Ascending aorta (tissue), 2 donors: ENCODE measurements at places on chromosomes 5 and 9. TPM values are rescaled to one million over a fixed set of nuclear protein-coding genes. Genes with fewer than 3 reads are reported as not detected.
A peak's percentile ranks its signal among the peaks of the same experiment; 100 is the strongest.

HAVCR1 gene
- total RNA-seq: not detected

DNA sequence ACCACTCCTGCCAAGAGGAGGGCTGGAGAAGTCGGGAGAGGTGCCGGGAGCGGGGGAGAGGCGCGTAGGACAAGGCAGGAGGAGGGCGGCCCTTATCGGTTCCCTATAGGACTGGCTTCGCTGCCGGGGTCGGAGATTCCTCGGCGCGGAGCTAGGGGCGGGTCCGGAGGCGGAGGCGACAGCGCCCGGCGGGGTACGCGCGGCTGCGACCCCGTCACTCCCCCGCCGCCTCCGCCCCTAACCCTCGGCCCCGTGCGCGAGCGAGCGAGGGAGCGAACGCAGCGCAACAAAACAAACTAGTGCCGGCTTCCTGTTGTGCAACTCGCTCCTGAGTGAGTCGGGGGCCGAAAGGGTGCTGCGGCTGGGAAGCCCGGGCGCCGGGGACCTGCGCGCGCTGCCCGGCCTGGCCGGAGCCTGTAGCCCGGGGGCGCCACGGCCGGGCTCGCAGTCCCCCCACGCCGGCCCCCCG lies 2.0 kb downstream of the GLIS3 start:
- no peaks in the 10 kb centered on the region for H3K27me3 ChIP-seq
- H3K27ac ChIP-seq: peak overlapping the region; percentile 99
- H3K4me1 ChIP-seq: peaks cover 24% of the 10 kb centered on the region
- peak overlapping the region; percentile 68 for H3K4me3 ChIP-seq
- no peaks in the 10 kb centered on the region for H3K36me3 ChIP-seq

DNA sequence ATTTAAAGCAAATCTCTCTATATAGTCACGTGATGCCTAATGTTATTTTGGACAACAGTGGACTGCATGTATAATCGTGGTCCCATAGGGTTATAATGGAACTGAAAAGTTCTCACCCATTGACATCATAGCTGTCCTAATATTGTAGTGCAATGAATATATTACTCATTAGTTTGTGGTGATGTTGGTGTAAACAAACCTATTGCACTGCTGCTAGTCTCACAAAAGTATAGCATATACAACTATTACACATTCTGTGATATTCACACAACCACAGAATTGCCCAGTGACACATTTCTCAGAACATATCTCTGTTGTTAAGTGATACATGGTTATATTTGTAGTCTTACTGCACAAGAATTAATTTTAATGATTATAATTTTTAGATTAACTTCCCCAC lies 37.7 kb downstream of the IPO11 start:
- no peak for DNase-seq
- H3K4me1 ChIP-seq: no peaks in the 10 kb centered on the region
- H3K27me3 ChIP-seq: no peaks in the 10 kb centered on the region
- H3K36me3 ChIP-seq: peaks cover 18% of the 10 kb centered on the region
- no peak overlapping the region for H3K27ac ChIP-seq

- DNase-seq: no peak
- no peak overlapping the region for H3K4me3 ChIP-seq
- no peaks in the 10 kb centered on the region for H3K27me3 ChIP-seq
- no peaks in the 10 kb centered on the region for H3K36me3 ChIP-seq
- H3K27ac ChIP-seq: no peak overlapping the region
- no peaks in the 10 kb centered on the region for H3K4me1 ChIP-seq
Measured at GRCh38 chr9:124733964-124734740, 37.0 kb downstream of the NR6A1 start.

GRCh38 chr9:35616681-35617459 lies 1.3 kb downstream of the CD72 start:
- H3K4me1 ChIP-seq: no peaks in the 10 kb centered on the region
- no peaks in the 10 kb centered on the region for H3K36me3 ChIP-seq
- H3K27me3 ChIP-seq: no peaks in the 10 kb centered on the region
- H3K27ac ChIP-seq: no peak overlapping the region
- H3K4me3 ChIP-seq: peak overlapping the region; percentile 43

ELOVL7 gene
- total RNA-seq: 41.8 TPM

PROB1 gene
- total RNA-seq: 4.3 TPM

DNA sequence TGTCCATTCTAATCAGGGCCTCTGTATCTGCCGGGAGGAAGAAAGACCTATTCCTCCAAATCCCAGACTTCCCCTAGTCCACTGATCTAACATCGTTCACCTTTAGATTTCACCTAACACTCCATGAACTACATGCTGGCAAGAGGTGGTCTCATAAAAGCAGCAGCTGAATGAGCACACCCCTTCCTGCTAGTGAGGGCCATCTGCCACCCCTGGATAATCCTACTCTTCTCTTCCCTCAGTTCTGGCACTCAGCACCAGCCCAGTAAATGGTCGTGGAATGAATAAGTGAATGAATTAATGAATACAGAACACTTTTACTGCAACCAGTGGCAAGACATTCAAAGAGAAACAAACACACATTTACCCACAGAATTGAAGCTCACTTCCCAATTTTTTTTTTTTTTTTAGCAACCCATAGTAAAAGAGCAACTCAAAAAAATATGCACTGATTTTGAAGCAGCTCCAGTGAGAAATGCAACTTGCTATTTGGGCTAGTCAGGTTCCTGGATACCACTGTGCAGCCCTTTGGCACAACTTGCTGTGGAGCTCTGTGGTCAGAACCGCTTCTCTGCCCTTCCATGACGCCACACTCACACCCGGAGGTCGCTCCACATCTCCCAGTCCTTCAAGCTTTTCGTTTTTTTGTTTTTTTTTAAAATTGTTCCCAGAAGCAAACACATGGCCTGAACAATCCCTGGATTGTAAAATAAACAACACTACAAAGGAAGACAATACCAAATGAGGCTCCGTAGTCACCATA lies 6.2 kb downstream of the RNF183 start:
- no peaks in the 10 kb centered on the region for H3K27me3 ChIP-seq
- no peak for DNase-seq
- no peak overlapping the region for H3K4me3 ChIP-seq
- peaks cover 12% of the 10 kb centered on the region for H3K36me3 ChIP-seq
- H3K27ac ChIP-seq: no peak overlapping the region
- no peaks in the 10 kb centered on the region for H3K4me1 ChIP-seq

FCN1 gene
- total RNA-seq: not detected

DNA sequence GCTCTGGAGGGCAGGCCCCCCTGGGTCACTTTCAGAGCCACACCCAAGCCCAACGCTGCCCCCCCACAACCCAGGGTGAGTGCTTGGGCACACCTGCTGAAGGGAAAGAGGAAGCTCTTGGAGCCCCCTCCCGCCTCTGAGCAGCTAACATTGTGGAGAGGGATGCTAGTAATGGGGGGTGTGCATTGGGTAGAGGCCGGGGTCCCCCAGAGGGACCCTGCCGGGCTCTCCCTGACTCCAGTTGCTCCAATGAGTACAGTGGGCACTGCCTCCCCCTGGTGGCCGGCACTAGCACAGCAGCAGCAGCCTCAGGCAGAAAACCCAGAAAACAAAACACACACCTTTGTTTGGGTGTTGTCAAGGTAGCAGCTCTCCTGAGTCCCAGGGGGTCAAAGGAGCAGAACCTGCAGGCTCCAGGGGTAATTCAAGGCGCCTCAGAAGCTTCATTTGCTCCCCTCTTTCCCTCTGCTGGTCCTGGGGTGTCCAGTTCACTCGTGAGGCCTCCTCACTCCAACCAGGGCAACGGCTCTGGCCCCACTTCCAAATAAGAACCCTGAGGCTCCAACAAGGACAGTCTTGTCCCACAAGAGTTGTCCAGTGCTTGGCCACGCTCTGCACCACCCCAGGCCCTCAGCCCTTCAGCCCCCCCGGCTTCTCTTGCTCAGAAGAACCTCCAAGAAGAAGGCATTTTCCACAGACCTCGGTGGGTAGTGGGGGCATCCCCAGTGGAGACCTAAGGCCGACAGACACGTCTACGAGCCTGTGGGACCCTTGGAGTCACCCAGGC lies 16.1 kb downstream of the GBGT1 start:
- H3K27me3 ChIP-seq: no peaks in the 10 kb centered on the region
- peaks cover 10% of the 10 kb centered on the region for H3K4me1 ChIP-seq
- peak; percentile 85 for DNase-seq
- peak overlapping the region; percentile 78 for H3K27ac ChIP-seq
- no peaks in the 10 kb centered on the region for H3K36me3 ChIP-seq

DNA sequence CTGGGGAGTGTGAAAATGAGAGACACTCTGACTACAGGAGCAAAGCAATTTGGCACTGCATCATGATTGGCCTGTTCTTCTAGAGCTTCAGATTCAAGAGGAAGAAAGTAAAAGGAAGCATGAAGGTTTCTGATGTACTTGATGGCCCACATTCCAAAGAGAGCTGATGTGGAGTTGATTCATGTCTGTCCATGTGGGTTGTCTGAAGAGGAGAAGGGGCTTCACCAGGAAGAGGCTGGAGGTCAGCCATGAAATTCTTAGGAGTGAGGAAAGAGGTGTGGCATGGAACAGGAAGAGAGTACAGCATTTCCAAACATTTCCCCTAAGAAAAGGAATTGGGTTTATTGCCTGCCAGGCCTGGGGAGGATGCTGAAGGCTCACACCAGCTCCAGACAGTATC lies 70.7 kb downstream of the PTCD2 start:
- H3K27ac ChIP-seq: no peak overlapping the region
- no peak for DNase-seq

SPOCK1 gene
- total RNA-seq: 81.2 TPM

GRCh38 chr5:81371354-81371876 lies 22.5 kb downstream of the ACOT12 start:
- no peaks in the 10 kb centered on the region for H3K36me3 ChIP-seq
- no peak for DNase-seq
- no peaks in the 10 kb centered on the region for H3K4me1 ChIP-seq
- H3K4me3 ChIP-seq: no peak overlapping the region

GRCh38 chr9:137666955-137667670 lies 48.3 kb downstream of the EHMT1 start:
- H3K36me3 ChIP-seq: no peaks in the 10 kb centered on the region
- no peaks in the 10 kb centered on the region for H3K27me3 ChIP-seq
- H3K27ac ChIP-seq: no peak overlapping the region
- DNase-seq: no peak
- peaks cover 5% of the 10 kb centered on the region for H3K4me1 ChIP-seq
- H3K4me3 ChIP-seq: no peak overlapping the region

GPR151 gene
- total RNA-seq: not detected

DNA sequence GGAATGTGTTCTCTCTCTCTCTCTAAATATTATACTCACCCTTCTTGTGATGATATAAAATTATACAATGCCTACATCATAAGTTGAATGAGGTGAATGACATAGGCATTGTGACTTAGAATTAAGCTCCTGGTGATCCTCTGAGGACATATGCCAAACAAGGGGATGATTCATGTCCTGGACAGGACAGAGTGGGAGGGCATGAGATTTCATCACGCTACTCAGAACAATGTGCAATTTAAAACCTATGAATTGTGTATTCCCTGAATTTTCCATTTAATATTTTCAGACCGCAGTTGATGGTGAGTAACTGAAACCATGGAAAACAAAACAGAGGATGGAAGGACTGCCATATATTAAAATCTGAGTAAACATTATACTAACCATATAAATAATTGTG lies 782.2 kb upstream of the NUDT12 start:
- no peaks in the 10 kb centered on the region for H3K27me3 ChIP-seq
- H3K27ac ChIP-seq: no peak overlapping the region
- H3K4me3 ChIP-seq: no peak overlapping the region
- DNase-seq: no peak
- H3K4me1 ChIP-seq: no peaks in the 10 kb centered on the region

GRCh38 chr5:14715481-14715880 lies 51.0 kb downstream of the OTULIN start:
- H3K4me1 ChIP-seq: no peaks in the 10 kb centered on the region
- no peak overlapping the region for H3K27ac ChIP-seq
- no peaks in the 10 kb centered on the region for H3K27me3 ChIP-seq
- H3K4me3 ChIP-seq: no peak overlapping the region
- peaks cover 77% of the 10 kb centered on the region for H3K36me3 ChIP-seq
- no peak for DNase-seq

GRCh38 chr9:81538890-81539289 lies 150.5 kb downstream of the TLE1 start:
- H3K4me3 ChIP-seq: no peak overlapping the region
- H3K36me3 ChIP-seq: no peaks in the 10 kb centered on the region
- H3K27ac ChIP-seq: no peak overlapping the region
- no peaks in the 10 kb centered on the region for H3K27me3 ChIP-seq
- H3K4me1 ChIP-seq: peaks cover 15% of the 10 kb centered on the region

DNA sequence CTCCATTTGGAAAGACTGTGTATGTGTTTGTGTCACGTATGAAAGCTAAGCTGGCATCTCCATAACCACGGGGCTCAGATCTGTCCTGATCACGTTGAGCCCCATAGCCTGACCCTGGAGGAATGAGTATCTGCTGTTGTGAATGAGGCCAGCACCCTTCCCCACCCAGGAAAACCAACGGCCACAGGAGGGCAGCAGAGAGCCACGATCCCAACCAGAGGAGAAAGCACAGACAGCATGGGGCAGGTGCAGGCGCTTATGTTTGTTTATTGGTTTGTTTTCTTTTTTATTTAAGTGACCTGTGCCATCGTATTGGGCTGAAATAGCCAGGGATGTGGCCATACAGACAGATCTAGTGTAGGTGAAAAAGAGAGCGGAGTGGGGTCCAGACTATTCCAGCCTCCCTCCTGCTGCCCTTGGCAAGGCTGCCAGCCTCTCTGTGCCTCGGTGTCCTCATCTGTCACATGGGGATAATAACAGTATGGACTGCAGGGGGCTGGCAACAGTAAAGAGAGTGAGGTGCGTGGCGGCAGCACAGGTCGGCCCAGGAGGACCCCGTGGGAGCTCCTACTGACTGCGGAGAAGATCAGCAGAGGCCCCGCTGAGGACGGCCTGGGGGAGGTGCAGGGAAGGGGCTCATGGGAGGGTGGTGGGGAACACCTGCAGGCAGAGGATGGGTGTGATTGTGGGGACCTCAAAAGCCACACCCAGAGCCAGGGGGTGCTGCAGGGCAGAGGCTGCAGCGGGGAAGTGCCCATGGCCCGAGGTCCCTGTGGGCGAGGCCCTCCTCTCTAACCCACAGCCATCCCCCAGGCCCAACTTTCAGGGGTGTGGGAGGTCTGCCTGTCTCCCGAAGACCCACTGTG lies 12.1 kb downstream of the OR2V2 start:
- H3K4me1 ChIP-seq: peaks cover 3% of the 10 kb centered on the region
- H3K27me3 ChIP-seq: no peaks in the 10 kb centered on the region
- H3K27ac ChIP-seq: no peak overlapping the region

DNA sequence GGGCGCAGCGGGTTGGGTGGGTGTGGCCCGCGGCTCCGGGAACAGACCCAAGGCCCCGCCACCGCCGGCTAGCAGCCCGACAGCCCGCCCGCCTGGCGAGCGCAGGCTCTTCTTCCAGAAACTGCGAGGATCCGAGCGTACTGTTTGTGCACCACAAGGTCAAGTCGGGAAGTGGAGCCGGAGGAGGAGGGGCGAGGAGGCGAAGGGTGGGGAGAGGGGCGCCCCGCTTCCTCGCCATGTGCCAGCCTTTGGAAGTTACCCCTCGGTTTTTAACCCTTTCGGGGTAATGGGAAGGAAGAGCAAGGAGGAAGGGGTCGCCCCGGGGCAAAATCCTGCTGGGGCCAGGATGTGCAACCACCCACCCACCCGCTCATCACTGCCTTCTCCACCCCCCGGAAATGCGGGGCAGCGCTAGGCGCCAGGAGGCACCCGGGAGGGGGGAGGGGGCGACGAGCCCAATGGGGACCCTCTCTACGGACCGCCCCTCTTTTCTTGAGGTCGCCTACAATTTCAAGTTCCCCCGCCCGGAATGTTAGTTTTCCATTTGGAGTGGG lies 1.1 kb upstream of the JADE2 start:
- peak; percentile 92 for DNase-seq
- no peaks in the 10 kb centered on the region for H3K36me3 ChIP-seq
- H3K27me3 ChIP-seq: no peaks in the 10 kb centered on the region
- peak overlapping the region; percentile 92 for H3K27ac ChIP-seq
- no peaks in the 10 kb centered on the region for H3K4me1 ChIP-seq
- H3K4me3 ChIP-seq: peak overlapping the region; percentile 98
